ENCODE measurements at places on chromosomes 5 and 9.
A peak's percentile ranks its signal among the peaks of the same experiment; 100 is the strongest.

GRCh38 chr5:174481737-174482136 is 242.6 kb upstream of the MSX2 start:
- DNase-seq = no peak

DNA sequence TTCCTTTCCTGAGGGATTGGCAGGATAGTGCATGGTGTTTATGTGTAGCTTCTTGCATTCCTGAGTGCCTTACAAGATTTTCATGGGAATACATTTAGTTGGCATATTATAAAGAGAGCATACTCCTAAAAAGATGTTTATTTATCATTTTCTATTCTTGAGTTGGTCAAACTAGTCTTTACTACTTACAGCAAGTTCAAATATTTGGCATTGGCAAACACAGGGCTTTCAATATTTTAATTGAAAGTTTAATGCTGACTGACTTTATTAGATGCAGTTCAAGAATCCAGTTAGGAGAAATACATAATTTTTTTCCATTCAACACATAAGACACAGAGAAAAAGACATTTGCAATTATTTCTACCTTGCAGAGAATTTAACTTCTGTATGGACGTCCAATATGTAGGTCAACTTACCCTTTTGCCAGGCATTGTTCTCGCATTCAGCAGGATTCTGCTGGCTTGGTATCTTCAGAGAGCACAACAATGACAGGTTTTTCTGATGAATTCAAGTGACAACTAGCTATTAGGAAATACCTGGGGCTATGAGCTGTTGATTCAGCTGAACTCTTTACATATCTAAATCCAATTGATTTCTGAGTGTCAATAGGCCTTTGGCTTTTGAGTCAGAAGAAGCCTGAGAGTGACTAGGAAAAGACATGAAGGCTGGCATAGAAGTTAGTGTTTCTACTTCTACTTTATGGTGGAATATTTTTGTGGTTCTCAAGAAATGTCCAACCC is 129.6 kb downstream of the LURAP1L start:
- DNase-seq = no peak

GRCh38 chr5:158414780-158415179 is 555.8 kb upstream of the CLINT1 start:
- peak; percentile 93 for DNase-seq

DNA sequence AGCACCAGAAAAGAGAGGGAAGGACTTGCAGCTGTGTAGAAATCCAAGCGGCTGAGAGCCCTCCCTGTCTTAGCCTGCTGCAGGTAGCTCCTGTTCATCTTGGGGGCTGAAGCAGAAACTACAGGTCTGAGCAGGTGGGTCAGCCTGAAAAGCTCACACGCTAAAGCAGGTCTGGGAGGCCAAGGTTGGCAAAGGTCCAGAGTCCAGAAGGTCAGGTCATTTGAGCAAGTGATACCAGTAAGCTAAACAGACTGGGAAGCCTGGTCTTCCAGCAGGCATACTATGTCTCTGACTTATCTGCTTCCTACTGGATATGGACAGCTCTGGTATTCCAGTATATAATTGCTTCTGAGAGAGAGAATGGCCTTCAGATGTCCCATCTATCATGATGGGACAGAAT is 26.2 kb downstream of the PTCD2 start:
- DNase-seq = no peak

DNA sequence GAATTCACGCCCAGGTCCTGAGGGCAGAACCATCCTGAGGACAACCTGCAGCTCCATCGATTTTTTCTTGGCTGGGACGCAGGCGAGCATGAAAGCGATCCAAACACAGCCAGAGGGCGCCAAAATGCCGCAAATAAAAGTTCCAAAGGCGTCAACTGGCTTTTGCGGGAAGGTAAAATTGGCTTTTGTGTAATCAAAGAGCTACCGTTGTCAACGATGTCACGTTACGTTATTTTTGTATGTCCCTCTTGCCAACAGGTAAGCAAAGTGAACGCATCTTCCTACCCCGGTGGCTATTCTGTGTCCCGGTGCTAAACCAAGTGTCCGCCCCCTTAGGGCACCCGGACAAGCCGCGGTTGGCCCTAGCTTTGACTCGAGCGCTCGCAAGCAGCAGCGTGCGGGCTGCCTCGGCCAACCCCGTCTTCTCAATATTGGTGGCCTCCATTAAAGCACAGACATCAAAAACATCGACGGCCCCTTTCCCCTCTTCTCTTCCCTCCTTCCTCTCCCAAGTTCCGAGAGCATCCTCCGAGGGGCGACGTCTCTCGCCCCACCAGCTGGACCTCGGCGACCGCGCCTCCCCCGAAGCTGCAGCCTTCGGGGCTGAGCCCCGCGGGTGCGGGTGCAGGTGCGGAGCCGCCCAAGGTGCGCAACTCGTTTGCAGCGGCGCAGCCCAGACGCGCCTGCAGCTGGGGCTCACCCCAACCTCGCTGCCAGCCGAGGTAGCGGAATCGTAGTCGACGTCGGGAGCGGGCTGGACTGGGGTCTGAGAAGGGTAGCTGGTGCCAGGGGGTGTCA is 1.1 kb upstream of the BASP1 start:
- no peak for DNase-seq

- no peak for DNase-seq
Measured at GRCh38 chr5:157456301-157456700, 3.7 kb upstream of the NIPAL4 start.

- peak; percentile 44 for DNase-seq
Measured at GRCh38 chr5:14945450-14945849, 73.9 kb upstream of the ANKH start.

DNA sequence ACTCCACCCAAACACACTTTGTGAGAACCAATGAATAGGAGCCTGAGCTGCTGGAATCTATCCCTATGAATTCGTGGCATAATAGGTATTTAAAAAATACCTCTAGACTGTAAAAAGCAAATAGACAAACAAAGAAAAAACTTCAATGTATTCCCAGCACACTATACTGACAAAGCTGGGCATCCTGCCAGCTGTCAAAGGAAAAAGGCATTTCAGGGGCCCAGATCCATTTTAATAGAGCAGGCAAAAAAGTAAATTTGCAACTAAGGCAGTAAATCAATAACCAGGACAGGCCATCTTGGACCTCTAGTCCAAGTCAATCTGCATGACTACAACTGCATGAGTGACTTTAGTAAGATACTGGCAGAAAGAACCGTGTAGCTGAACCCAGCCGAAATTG is 25.6 kb upstream of the LARP1 start:
- DNase-seq = no peak

- DNase-seq = no peak
Measured at GRCh38 chr5:53080271-53080670, 29.3 kb downstream of the MOCS2 start.

DNA sequence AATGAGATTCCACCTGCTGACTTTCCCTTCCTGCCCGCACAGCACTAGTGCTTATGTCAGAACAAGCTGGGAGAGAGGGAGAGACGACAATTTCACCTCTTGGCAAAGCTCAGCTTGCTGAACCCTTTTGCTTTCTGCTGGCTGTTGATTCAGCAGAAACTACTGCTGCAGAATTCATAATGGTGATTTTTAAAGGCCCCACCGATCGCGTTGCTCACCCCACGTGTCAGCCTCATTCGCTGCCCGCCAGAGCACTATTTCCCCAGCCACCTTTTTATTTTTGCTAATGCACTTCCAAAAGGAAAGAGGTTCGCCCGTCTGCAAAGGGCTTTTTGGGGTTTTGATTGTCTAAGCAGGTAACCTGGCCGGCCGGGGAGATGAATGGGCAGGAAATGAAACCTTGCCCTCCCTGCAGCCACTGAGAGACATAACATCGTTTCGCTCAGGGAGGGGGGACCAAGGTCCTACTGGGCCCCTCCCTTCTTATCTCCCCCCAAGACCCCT is 1.3 kb downstream of the PPP2R2B start:
- no peak for DNase-seq

DNA sequence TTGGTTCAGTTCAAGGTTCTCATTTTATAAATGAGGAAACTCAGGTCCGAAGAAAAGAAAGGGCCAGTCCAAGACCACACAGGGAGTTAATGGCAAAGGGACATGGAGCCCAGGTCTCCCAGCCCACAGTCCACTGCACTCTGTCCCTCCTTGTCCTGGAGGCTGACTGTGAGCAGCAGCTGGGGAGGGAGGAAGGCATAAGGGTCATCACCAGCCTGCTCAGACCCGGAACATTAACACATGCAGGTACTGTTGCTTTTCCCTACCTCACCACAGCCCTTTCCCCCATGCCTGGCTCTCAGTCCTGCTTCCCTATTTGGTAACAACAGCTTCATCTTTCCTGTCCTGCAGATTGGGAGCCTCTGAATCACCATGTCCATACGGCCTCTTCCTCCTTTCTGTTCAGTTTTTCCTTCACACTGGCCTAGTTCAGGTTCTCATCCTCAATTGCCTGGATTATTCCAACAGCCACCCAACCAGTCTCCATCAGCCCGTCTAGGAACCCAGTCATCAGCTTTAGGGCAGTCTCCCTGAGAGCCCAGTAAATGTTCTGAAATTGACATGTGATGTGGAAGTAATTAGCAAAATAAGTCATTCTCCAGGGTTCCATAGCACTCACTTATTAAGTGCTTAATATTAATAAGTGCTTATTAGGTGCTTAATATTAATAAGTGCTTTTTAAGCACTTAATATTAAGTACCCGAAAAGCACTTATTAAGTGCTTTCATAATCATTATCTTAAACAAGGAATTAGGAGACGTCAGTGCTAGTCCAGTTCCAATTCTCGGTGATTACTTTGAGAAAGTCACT is 4.3 kb downstream of the GPX3 start:
- DNase-seq = no peak

DNA sequence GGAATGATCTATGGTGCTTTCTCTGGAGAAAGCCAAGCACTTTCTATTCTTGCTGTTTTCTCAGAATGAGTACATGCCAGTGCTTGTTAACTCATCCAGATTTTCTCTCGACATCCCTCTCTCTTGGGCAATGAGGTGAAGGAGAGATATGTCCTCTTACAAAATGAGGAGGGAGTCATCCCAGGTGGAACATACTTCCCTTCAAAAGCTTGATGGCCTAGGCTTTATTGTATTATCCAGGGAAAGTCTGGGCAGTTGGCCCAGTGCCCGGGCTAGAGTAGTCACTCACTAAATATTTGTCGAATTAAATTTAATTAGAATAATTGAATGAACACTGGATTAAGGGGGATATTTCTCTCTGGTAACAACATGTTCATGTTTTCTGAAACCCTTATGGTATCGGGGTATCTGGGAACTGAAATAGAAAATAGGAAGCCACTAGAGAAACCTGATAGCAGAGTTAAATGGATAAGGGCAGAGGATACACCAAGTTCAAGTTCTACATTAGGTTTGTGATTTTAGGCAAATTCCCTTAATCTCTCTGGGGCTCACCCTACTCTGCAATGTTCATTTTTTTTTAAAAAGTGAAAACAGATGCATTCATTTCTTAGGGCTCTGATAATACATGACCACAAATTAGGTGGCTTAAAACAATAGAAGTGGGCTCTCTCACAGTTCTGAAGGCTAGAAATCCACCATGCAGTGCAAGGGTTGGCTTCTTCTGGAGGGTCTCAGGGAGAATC is 99.6 kb downstream of the LIFR start:
- DNase-seq = no peak

DNA sequence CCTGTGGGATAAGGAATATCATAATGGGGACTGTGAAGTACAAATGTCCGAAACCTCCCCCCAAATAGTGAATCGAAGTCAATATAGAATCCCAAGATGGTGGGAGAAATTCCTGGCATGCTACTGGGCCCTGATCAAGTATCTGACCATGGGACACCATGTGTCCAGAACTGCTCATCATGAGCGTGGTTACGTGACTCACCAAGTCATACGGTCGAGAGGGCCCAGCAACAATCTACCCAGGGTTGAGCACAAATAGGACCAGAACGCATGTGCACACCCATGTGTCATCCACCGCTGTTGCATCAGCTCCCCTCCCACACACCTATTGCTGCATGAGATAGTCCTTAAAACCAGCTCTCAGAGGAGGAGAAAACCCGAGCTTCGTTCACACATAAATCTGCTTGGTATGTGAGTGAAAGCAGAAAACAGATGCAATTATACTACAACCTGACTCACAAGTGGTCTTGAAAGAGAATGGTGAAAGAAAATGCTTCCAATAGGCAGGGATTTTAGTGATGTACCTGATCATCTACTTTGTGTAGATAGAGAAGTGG is 353.2 kb downstream of the CWC27 start:
- peak; percentile 95 for DNase-seq

DNA sequence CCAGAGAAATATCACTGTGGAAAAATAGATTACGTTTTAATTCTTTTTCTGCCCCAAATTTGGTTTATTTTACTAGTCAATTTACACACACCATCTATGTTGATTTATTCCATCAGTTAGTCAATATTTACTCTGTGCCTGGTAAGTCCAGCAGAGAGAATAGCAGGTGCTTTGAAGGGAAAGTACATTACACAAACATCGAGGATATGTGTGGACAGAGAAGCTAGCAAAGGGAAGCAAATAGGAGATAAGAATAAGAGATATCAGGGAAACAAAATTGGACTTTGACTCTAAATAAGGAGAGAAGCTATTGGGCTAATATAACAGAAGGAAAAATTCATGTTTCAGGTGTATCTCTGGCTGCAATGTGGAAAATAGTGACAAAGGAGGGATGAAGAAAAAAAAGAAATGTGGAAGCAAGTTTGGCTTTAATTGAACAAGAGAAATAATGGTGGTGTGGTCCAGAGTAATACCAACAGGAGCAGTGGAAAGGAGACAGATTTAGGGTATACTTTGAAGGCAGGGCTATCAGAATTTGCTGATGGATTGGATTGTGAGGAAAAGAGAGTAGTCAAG is 587.7 kb upstream of the CDH6 start:
- no peak for DNase-seq

DNA sequence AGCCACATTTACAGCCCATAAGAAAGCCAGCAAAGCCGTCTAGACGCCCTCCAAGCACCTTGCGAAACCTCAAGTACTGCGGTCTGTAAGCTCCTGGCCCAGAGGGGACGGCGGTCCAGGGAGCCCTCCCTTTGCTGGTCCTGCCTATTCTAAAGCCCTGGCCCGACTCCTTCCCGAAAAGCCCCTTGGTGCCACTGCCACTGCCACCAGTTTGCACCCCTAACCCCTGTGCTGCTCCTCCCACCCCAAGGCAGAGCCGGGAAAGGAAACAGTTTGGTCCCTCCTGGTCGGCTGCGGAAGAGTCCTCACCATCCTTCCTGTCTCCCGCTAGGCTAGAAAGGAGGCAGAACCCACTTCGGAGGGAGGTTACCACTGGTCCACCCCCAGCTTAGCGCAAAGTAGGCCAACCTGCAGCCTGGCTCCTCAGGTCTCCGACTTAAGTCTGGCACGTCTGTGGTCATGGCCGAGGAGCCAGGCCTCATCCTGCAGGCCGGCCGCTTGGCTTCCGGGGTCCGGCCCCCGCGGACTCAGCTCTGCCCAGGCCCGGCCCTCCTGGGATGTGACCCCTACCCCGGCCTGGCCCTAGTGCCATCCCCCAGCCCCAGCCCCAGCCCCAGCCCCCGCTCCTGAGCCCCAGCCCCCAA is 916 bp downstream of the TOR1A start:
- peak; percentile 29 for DNase-seq
